ENCODE measurements at places on chromosomes 5 and 9. TPM values are rescaled to one million over a fixed set of nuclear protein-coding genes. Genes with fewer than 3 reads are reported as not detected.

GRCh38 chr5:75952963-75953362 lies 130.2 kb upstream of the SV2C start:
- DNase-seq, result no peak

DNA sequence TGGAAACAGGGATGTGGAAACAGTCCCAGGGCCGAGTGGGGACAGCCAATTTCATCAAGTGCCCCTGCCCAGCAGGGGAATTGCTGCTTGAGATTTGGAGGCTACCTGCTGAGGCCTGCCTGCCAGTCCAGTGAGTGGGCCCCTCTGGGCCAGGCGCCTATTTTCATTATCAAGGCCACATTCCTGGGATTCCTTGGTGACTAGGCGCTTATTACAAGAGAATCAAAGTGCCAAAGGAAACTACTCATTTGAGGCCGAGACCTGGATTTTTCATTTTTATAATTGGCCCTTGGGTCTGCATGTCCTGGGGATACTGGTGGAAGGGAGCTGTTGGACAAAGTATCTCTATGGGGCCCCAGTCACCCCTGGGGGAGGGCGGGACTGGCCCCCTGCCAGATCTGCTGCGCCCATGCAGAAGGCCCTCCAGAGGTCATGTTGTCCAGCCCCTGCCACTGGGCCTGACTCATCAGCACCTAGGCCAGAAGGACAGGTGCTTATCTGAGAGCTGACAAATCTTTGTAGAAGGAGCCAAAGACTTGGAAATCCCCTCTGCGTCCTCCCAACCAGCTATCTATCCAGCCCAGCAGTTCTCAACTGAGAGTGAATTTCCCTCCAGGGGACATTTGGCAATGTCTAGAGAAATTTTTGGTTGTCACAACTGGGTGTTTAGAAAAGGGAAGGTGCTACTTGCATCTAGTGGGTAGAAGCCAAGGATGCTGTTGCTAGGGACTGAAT lies 45.6 kb downstream of the FOXI1 start:
- DNase-seq, result no peak

- no peak for DNase-seq
Observed at GRCh38 chr9:94112716-94113465, 28.6 kb downstream of the PTPDC1 start.

DNA sequence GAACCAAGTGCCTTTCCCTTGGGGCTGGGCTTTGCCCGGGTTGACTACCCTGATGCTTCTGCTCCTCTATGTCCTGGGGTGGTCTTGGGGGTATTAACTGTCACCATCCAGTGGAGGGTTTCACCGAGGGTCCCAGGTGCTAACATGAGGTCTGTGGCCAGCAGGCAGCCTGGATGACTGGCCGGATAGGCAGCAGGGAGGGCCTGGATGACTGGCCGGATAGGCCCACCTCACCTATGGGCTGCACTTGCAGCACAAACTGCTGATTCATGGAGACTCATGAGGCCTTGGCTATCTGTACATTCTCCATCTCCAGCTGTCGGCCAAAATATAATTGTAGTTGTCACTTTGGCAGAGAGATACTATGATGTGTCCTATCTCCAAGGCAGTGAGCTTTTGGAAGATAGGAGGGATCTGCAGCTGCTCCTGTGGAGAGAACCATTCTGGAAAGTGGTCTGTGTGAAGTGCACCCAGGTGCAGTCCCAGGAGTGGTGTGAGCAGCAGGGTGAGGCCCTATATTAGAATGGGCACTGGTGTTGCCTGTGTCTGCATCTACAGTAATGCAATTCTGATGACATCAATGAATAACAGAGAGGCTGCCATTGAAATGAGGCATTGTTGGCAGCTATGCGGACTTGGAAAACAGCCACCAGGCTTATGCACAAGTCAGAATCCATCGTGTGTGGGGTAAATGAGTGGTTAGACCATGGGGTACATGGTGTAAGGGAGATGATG lies 26.3 kb upstream of the CDKN2AIPNL start:
- no peak for DNase-seq

DNA sequence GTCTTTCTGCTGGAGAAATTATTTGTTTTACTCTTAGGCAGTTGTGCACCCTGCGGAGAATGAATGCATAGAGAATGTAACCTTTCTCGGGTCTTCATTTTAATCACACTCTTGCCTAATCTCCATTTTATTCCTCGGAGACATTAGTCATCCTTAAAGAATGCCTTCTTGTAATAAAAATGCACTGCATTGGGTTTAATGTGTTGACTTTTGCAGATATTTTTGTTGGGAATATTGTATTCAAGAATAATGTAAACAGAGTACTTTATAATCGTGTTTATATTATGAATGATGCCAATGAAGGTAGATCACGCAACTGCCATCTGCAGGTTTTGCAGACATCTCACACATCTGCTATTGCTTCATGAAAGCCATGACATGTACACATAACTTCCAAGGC lies 1093.9 kb upstream of the CDH6 start:
- no peak for DNase-seq

GRCh38 chr9:97853844-97854695 lies 1.0 kb downstream of the FOXE1 start:
- DNase-seq, result peak; percentile 58

DNA sequence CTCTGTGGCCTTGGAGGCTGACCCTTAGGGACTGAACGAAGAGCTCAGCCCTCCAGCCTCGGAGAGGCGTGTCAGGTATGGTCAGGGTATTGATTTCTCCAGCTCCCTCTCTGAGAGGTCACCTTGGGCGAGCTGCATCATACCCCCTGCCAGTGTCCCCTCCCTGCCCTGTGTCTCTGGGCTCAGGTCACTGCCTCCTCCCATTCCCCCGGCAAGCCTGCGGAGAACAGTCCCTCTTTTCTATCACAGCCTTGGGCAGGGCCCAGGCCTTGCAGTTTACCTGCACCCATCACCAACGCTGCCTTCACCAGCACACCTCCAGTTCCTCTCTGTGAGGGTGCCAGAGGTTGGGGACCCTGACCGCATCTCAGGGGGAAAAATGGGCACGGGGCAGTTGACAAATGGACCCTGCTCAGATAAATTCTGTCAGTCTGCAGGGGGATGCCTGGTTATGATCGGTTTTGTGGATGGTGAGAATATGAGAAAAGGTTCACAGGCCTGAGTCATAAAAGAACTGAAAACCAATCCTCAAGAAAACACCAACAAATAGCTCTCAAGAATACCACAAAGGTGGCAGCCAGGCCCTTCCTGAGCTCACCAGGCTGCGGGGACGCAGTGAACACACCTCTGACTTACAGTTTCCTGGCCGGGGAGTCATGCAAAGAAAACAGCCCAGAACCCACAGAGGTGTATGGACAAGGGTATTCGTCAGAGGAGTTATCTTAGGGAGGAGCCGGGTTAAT lies 24.7 kb upstream of the RXRA start:
- peak; percentile 82 for DNase-seq

DNA sequence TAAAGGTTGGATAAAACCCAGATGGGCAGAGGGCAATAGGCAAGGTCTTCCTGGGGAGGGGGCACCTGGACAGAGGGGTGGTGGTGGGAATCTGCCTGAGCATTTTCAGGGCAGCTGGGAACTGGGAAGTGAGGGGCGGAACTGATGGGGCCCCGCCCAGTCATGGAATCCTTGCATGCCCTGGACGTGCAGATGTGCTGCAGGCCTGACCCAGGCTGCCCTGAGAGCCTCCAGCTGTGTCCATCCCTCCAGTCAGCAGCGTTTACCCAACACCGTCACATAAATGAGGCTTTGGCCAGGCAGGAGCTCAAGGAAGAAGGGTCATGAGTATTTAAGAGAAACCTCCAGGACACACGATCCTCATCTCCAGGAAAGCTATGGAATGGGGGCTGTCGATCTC lies 70.3 kb downstream of the DAB2IP start:
- no peak for DNase-seq

GRCh38 chr9:99866398-99866797 lies 40.1 kb upstream of the STX17 start:
- DNase-seq, result no peak

GRCh38 chr5:167479779-167480178 lies 811.7 kb upstream of the WWC1 start:
- no peak for DNase-seq

GRCh38 chr5:72519111-72519510 lies 11.9 kb upstream of the ZNF366 start:
- no peak for DNase-seq

DNA sequence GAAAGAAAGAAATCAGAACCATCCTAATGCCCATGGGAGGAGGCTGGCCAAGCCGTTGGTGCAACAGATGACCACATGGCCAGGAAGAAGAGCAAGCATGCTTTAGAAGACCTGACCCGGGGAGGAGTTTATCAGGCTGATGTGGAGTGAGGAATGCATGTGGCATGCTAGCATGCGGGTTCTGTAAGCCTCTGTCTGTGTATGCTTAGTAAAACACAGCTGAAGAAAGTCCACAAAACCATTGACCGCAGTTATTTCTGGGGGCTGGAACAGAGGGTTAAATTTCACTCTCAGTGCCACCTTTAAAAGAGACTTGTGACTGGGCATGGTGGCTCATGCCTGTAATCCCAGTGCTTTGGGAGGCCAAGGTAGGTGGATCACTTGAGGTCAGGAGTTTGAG lies 19.1 kb downstream of the GFI1B start:
- no peak for DNase-seq

GRCh38 chr9:115111874-115112273 lies 6.1 kb downstream of the TNC start:
- DNase-seq, result no peak

GRCh38 chr5:125484272-125484741 lies 737.9 kb upstream of the ZNF608 start:
- no peak for DNase-seq

DNA sequence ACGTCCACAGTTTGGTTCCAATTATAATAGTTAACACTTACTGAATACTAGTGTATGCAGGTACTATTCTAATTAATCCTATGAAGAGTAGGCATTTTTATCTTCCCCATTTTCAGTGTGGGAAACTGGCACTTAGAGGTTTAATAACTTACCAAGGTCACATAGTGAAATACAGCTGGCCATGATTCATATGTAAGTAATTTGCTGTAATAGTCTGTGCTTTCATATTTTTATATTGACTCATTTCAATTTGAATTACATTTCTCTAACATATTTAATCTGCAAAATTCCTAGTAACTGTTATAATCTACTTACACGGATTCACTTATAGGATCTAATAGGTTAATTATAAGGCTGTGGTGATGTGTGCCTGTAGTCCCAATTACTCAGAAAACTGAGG lies 19.4 kb downstream of the CCNH start:
- no peak for DNase-seq

The CAMK4 gene
- 57.4 TPM for total RNA-seq

The PCDHB14 gene
- not detected for total RNA-seq

The SMIM32 gene
- total RNA-seq, result not detected

DNA sequence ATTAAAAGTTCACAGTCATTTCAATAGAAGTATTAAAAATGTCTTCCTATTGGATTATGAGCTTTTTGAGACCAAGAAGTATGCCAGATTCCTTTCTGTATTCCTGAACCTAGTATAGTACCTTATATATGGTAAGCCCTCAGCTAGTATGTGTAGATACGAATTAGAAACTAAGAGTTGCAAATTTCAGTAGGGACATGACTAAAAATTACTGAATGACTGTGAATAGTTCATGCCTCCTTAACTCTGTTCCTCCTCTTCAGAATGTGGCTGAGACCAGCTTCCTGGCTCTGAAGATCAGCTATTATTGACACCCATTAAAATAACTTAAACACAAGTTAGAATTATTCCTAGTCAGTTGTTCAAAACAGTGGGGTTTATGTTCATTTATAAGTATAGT lies 19.7 kb downstream of the KDM3B start:
- no peak for DNase-seq

The PCDHGA10 gene
- 0.16 TPM for total RNA-seq

The MEIKIN gene
- not detected for total RNA-seq

DNA sequence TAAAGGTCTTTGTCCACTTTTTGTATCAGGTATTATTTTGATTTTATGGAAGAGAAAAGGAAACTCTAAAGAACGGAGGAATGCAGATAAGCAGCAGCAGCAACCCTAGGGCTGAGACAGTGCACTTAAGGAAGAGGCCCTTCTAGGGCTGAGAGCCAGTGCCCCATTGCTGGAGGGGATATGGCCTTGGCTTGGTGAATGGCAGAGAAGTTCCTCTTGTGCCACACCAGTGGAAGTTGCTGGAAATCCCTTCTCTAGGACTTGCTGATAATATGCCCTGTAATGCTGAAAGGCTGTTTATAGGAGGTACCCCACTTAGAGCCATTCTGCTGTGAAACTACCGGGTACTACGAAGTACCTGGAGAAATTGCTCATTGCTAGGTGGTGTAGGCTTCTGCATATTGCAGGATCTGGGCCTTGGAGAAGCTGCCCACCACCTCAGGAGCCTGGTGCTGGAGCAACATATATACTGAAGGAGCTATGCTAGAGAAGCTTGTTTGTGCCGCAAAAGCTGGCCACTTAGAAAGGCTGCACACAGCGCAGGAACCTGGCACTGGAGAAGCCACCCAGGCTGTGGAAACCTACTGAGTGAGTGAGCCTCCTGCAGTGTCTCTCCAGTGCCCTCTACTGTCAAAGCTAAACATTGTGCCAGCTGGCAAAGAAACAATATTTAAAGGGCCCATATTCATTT lies 9.6 kb upstream of the UBTD2 start:
- peak; percentile 63 for DNase-seq

GRCh38 chr5:54676481-54677340 lies 159.2 kb downstream of the SNX18 start:
- no peak for DNase-seq

DNA sequence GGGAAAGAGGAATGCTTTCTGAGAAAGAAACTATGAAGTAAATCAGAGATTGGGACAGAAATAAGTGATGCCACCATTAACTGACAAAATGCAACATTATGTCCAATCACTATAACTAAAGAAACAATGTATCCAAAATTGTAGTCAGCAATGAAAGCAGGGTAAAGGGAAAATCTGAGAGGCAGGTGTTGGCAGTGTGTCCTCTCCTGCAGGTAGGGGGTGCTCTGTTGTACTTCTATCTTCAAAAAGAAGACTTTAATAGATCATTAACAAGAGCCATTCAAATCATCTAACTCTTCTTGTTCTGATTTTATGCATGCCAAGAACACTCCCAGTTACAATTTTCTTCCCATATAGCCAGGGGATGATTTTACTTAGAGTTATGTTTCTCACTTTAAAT lies 1275.7 kb downstream of the PTPRD start:
- no peak for DNase-seq

DNA sequence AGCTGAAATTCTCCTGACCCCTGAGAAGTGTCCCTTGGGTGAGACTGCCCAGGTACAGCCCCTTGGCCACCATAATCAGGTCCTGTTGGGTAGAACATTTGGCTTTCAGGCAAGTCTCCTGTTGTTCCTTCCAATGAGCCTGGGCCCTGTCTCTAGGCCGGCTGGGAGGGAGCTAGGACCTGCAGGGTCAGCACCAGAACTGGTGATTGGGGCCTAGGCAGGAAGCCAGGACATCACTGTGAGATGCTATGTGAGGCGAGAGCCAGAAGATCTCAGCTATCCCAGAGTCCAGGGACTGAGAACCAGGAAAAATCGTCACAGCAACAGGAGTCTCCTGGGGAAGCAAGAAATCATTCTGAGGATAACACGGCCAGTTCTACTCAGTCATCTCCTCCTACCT lies 51.5 kb downstream of the PCDH1 start:
- no peak for DNase-seq

The PDE8B gene
- not detected for total RNA-seq

The ACOT12 gene
- total RNA-seq, result not detected
